ENCODE measurements at places on chromosomes 16 and 17.

GRCh38 chr16:22369221-22369811 lies 5.1 kb downstream of the CDR2 start:
- DNase-seq = no peak

DNA sequence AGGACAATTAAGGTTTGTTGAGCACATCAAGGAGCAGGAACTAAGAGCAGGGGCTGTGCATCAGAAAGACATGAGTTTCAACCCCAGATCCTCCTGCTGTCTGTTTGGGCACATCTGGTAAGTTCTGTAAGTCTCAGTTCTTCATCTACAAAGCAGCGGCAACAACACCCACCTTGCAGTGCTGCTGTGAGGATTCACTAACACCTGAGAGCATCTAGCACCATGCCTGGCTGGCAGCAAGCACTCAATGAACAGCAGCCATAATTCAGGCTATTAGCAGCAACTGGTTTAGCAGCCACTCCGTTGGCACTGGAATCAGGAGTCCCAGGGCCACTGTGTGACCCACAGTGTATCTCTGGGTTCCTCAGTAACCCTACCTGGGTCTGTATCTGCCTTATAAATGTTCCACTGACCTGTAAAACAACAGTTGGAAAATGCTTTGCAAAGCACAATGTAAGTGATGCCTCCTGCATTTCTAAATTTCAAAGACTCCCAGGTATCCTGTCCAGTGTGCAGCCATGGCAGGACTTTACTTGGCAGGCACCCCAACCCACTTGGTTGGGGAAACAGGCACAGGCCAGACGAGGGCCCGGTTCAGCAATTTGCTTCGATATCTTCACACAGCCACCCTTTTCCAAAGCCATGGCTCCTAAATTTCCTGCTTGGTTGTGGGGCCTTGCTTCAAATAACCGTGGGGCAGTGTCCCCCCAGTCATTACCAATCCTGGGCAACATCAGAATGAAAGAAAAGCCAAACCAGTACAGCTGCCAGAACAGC lies 4.2 kb downstream of the ST3GAL2 start:
- no peak for DNase-seq

GRCh38 chr16:53960954-53961616 lies 257.1 kb downstream of the FTO start:
- DNase-seq = no peak

DNA sequence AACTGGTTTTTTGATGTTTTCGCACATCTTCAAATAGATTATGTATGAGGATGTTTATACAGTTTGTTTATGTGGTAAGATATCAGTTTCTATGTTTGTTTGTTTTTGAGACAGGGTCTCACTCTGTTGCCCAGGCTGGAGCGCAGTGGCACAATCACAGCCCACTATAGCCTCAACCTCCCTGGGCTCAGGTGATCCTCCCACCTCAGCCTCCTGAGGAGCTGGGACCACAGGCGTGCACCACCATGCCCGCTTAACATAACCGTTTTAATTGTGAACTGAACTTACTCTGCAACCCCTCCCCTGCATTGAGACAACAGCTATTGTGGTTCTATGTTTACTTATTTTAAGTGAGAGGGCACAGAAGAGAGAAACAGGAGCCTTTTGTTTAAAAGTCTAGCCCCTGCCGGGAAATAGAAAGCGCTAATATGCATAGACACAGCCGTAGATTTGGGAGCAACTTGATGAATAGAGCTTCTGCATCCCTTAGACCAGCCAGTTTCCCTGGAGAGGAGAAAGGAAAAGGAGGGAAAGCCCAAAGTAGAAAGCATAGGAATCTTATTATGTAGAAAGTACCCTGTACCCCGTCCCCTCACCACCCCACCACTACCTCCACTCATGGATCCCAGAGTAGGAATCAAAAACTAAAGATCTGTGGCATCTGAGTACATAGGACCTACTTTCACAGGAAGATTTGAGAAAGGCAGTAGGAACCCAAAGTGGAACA lies 19.6 kb upstream of the APPBP2 start:
- DNase-seq = no peak

GRCh38 chr17:61072648-61073047 lies 327.0 kb upstream of the TBX2 start:
- no peak for DNase-seq

DNA sequence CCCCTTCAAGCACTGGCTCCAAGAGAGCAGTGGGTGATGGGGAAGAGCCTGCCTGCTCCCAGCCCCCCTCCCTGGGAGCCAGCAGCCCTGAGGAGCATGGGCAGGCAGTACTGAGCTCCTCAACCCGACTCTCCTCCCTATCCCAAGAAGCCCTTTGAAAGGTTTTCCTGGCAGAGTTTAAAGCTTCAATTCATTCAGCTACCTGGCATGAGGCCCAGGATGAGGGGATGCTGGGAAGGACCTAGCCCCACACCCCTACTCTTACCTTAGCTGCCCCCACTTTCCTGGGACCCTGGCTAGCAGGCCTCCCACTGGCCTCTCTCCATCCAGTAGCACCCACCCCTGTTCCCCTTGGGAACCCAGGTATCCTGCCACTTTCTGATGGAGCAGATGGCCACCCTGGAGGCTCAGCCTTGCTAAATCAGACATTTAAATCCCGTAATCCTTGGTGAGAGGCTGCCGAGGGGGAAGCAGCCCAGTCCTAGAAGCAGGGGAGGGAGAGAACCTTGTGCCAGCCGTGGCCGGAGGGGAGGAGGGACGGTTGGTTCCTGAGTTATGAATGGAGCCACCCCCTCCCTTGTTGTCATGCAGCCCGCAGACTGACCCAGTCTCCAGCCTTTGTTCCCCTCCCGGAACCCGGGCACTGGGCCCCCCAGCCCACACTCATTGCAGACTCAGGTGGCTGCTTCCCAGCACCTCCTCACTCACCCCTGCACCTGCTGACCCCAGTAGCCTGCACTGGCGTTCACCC lies 17.1 kb downstream of the ATP1B2 start:
- DNase-seq = no peak

GRCh38 chr16:11725457-11725856 lies 17.2 kb downstream of the TXNDC11 start:
- DNase-seq = no peak

DNA sequence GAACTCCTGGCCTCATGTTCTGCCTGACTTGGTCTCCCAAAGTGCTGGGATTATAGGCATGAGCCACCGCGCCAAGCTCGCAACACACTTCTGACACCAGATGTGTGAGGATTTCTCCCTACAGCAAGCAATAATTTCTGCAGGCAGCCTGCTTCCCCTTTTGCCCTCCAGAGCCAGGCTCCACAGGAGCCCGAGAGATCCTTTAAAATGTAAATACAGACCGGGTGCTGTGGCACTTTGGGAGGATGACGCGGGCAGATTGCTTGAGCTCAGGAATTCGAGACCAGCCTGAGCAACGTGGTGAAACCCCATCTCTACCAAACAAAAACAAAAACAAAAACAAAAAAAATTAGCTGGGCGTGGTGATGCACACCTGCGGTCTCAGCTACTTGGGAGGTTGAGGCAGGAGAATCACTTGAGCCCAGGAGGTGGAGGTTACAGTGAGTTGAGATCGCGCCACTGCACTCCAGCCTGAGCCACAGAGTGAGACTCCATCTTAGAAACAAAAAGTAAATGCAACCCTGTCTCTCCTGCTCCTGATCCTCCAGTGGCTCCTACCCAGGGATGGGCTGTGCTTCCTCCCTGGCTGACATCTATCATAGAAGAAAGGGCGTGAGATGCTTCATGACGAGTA lies 14.7 kb downstream of the C16orf96 start:
- DNase-seq = no peak

GRCh38 chr16:85986931-85987749 lies 88.2 kb downstream of the IRF8 start:
- no peak for DNase-seq

DNA sequence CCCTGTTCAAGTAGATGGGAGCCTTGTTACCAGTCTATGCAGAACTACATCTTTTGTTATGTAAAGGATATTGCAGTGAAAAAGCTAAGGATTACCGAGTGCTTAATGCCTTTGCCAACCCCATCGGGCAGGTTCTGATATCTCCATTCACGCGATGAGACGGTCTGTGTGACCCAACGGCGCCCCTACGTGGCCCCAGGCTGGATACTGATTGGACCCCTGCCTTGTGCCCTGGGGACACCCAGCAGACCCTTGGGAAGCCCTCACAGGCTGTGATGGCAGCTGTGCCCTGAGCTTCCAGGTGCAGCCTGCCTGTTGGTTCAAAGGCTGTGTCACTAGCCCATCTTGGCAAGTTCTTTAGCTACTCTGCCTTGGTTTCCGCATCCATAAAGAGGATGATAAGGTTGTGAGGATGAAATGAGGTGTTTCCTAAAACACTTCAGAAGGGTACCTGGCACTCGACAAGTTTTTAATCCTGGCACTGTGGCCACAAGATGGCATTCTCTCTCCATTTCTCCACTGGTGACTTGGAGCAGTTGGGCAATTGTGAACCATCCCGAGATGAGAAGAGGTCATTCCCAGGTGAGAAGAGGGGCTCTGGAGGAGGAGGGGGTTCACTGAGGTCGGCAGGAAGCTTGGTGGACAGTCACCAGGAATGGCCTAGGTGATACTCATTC lies 33.6 kb downstream of the HAPSTR1 start:
- DNase-seq = no peak

DNA sequence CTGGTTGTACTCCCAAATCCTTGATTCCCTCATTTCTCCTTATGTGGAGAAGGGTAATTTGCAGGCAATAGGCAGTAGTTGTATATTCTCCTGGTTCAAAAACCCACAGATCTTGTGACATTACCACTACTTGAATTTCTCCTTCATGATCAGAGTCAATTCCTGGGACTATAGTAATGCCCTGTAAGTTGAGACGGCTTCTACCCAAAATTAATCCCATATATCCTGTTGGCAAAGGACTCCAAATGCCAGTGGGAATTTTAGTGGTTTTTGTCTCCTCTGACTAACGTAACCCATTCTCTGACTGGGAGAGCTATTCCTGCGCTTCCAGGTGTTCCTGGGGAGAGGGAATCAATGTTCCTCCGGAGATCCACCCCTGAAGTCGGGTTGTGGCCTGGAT lies 11.6 kb upstream of the ZNF689 start:
- no peak for DNase-seq

- no peak for DNase-seq
Measured at GRCh38 chr16:27778171-27778925, 228.4 kb downstream of the KATNIP start.

DNA sequence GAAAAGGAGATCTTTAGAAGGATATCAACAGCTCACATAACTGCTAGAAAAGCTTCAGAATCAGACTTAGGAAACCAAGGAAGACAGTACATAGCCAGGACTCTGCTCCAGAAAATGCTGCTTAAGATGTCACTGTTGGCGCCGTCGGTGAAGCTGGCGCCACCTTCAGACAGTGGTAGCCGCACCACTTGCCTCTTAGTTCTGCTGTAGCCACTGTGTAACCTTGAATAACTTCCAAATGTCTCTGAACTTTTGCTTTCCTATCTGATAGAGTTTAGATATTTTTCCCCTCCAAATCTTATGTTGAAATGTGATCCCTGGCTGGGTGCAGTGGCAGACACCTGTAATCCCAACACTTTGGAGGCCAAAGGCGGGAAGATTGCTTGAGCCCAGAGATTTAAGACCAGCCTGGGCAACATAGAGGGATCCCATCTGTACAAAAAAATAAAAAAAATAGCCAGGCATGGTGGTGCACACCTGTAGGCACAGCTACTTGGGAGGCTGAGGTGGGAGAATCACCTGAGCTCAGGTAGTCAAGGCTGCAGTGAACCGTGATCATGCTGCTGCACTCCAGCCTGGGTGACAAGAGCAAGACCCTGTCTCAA lies 6.3 kb upstream of the USP31 start:
- no peak for DNase-seq

GRCh38 chr17:7084088-7084487 lies 4.0 kb upstream of the CLEC10A start:
- DNase-seq = no peak

GRCh38 chr17:13353590-13353989 lies 248.1 kb downstream of the HS3ST3A1 start:
- DNase-seq = peak; percentile 17

GRCh38 chr16:50093607-50094539 lies 28.1 kb downstream of the HEATR3 start:
- no peak for DNase-seq

GRCh38 chr17:80901319-80901718 lies 90.3 kb upstream of the CHMP6 start:
- no peak for DNase-seq

DNA sequence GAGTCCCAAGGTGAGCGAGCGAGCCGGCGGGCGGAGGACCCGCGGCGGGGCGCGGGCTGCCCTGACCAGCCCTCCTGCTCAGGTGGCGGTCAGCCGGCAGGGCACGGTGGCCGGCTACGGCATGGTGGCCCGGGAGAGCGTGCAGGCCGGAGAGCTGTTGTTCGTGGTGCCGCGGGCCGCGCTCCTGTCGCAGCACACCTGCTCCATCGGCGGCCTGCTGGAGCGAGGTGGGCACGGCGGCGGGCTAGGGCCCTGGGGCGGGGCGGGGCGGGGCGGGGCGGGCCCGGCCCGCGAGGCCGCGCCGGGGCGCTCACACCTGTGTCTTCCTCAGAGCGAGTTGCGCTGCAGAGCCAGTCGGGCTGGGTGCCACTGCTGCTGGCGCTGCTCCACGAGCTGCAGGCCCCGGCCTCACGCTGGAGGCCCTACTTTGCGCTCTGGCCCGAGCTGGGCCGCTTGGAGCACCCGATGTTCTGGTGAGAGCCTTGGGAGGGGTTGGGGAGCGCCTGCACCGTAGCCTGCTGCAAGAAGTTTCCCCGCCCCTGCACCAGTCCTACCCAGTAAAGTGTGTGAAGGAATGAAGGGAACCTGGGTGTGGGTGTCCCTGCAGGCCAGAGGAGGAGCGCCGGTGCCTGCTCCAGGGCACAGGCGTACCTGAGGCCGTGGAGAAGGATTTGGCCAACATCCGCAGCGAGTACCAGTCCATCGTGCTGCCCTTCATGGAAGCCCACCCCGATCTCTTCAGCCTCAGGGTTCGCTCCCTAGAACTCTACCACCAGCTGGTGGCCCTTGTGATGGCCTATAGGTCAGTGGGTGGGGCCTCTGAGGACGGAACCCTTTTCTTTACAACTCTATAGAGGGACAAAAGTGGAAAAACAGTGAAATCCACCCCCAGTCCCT lies 802 bp downstream of the SETD6 start:
- no peak for DNase-seq

DNA sequence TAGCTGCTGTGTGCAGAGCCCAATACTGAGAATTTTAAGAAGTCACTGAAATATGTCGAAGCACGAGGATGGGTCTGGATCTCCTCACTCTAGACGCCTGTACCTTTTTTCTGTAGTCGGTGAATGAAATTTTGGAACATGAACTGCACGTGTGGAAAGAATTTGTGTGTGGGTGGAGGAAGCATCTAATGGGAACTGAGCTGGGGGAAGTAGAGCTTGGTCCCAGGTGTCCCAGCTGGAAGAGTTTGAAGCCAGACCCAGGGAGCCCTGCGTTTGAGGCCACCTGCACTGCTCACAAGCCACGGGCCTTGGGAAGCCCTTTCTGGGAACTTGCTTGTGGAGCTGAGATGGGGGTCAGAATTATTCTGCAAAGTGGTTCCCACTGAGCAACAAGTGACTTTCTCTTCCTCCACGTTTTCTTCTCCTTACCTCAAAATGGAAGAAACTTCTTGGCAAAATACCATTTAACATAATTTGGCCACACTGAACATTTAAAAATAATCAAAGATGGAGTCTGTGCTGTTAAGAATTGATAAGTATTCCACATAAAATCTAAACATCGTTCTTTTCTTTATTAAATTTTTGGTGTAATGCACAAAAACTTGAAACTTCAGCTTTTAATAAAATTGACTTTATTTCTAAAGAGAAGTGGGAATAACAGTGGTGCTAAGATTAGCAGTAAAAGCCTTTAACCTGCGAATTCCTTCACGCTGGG lies 163.8 kb downstream of the PRKCA start:
- DNase-seq = no peak

All from HFF-Myc (cell line).